ENCODE measurements at places on chromosomes 1 and 21. TPM values are rescaled to one million over a fixed set of nuclear protein-coding genes. Genes with fewer than 3 reads are reported as not detected.

TUT4 gene
- 66.9 TPM for total RNA-seq

TMEM81 gene
- 2.3 TPM for total RNA-seq

FAM110D gene
- 1.2 TPM for total RNA-seq

ZFP69B gene
- 0.99 TPM for total RNA-seq

S100A14 gene
- 0.82 TPM for total RNA-seq

CLSTN1 gene
- total RNA-seq, result 38.3 TPM

AGL gene
- total RNA-seq, result 31.7 TPM

All from sigmoid colon (tissue), 7 donors.